ENCODE measurements at places on chromosomes 2 and 18.

DNA sequence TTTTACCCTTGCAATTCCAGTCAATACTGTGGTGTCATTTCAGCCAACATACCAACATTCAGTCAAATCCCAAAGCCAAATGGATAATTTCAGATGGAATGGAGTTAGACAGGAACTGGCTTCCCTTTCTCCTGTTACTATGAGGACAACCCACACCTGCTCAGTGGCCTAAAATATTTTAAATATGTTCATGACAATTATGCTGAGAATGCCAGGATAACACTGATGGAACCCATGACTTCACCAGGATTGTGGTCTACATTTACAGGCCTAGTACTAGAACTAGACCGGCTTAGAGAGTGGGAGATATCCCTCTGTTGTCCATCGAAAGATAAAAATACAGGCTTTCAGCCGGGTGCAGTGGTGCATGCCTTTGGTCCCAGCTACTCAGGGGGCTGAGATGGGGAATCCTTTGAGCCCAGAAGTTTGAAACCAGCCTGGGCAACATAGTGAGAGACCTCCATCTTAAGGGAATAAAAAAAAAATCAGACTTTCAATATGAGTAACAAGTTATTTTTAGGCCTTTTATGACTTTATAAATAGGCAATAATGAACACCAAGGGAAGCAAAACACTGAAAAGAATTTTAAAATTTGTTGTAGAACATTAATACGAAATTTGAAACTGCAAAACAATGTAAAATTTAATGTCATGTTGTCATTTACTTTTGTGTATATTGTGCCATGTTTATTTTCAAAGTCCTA lies 14.2 kb downstream of the GPATCH11 start:
- no peak for DNase-seq

DNA sequence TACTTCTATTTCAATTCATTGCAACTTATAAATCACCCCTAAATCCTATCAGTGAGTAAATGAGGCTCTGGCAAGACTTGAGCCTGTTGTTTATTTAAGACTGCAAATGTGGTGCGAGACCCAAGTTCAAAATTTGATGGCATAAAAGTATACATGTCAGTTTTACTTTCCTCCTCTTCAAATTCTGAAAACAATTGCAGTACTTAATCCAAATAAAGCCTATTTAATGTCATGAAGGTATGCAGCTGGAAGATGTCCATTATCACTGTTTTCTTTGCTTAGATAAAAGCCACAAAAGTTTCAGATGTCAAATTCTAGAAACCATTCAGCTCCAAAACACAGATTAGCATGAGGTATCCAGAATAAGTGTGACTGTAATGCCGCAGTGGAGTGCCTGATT lies 3.3 kb downstream of the APCDD1 start:
- no peak for DNase-seq

DNA sequence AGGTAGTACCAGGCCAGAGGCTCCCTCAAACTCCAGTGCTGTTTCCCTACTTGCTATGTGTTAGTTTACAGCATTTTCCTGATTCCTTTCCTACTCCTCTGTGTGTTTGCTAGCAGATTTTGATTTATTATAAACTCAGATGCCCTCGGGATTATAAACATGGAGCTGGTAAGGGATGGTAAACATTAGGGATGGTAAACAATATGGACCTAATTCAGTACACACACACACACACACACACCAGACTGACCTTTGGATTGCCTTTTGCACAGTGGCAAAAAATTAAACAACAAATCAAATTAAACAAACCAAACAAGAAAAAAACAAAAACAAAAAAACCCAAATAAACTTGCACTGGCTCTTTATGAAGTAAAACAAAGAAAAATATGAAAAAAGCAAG lies 55.4 kb upstream of the ACVR1 start:
- DNase-seq = no peak

DNA sequence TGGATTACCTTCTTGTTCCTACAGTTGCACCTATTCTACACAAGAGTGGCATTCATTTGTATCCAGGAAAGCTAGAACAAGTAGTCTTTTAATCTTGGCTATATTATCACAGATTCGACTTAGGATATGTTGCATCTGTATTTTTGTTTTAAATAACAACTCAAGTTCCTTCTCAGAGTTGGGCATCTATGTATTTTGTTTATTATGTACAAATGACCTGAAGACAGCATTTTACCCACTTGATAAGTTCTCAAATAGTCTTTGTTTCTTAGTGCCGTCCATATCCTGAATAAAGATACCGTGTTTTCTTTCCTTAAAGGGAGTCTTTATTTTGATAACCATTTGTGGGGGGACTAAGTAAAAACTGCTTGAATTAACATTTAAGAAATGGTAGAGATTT lies 2.9 kb downstream of the ITPRID2 start:
- no peak for DNase-seq

- no peak for DNase-seq
Observed at GRCh38 chr2:134109725-134110124, 144.1 kb upstream of the MGAT5 start.

DNA sequence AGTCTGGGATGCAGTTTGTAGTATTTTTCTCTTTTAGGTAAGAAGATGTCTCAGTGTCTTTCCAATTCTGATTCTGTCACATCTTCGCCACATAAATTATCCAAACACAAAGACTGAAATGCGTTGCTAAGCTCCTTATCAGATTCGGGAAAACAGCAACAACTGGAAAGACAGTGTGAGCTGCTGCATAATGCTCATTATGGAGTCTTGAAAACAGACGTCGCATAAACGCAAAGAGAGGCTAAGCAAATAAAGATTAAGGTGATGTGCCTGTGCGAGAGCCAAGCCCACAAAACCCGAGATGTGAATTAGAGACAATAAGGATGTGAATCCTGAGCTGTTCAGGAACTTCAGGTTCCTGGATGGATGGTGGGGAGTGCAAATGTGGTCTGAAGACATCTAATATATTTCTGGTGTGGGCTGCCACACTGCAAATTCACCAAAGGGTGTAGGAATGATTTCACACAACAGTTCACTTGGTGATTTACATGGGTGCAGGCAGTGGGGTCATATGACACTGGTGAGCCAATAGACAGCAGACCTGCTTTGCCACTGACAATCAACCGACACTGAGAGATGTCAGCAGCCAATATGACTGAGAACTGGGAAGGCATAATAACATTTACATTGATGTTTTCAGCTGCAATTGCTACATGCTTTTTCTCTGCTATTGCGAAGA lies 195.8 kb downstream of the MTX2 start:
- no peak for DNase-seq

- DNase-seq = no peak
Observed at GRCh38 chr2:140076164-140076563, 1296.0 kb upstream of the NXPH2 start.

- DNase-seq = no peak
Observed at GRCh38 chr2:54166121-54166773, 50.8 kb downstream of the ACYP2 start.

GRCh38 chr2:190846746-190847145 lies 33.9 kb upstream of the GLS start:
- DNase-seq = no peak

GRCh38 chr2:115560666-115561065 lies 1118.2 kb downstream of the DPP10 start:
- no peak for DNase-seq

GRCh38 chr18:13437034-13437433 lies 218.5 kb downstream of the LDLRAD4 start:
- no peak for DNase-seq

- no peak for DNase-seq
Observed at GRCh38 chr2:47022186-47022765, 106.7 kb upstream of the MCFD2 start.

DNA sequence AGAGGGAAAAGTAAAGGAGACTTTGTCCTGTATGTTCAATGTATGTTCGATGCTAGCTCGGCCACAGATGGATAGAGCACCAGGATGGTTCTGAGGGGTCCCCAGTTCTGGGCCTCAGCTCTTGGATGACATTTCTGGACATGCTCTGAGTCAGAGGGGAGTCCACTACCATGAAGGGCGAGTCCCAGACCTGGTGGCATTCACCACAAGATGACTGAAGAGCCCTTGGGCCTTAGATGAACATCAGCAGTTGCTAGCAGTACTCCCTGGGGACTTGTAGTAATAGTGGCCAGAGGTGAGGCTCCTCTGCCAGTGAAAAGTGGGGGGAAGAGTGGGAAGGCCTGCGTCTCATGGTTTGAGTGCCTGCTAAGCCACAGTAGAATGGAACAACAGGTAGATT lies 109.5 kb downstream of the GRB14 start:
- DNase-seq = no peak

DNA sequence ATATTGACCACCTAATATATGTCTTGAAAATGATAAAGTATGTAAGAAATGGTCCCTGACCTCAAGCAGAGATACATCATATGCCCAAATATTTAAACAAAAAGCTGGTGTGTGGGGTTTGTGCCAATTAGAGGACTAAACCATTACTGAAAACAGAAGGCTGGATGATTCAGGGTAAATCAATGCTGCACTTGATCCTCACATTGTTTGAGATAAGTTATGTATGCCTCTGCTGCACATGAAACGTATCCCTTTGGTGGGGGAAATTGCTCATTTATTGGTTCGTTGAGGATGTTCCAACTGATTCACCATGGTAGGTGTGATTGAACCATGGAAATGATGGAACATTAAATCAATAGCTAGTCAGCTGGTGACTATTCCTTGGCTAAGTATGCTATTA lies 24.7 kb upstream of the DARS1 start:
- no peak for DNase-seq

DNA sequence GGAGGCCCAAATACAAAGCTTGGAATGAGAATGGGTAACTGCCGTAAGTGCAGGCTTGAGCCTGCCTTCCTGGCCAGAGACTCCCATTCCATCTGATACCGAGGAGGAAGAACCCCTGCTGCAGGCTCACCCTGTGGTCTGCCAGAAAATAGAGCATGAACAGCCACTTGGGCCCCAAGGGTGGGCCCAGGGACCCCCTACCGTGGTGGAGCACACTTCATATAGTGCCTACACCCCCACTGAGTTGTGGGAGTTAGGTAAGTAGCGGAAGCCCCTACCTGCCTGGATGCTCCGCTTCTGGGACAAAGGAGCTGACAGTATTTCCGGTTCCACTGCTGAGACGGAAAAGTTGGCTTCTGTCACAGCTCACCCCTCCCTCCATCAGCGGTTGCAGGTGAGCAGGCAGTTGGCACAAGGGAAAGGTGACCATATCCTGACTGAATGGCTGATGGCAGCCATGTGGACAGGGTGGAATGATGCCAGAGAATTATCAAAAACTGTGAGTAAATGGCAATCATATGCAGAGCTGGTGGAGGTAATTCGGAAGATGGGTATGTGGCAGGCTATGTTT lies 11.5 kb upstream of the C2orf42 start:
- DNase-seq = no peak

GRCh38 chr2:24261441-24261840 lies 86.6 kb downstream of the FAM228A start:
- DNase-seq = no peak

GRCh38 chr2:10222-10875 lies 36.0 kb downstream of the FAM110C start:
- DNase-seq = no peak

- no peak for DNase-seq
Observed at GRCh38 chr2:206456078-206456754, 12.9 kb downstream of the ADAM23 start.
